Activated CD8-positive, alpha-beta T cell treated with anti-CD3 and anti-CD28 coated beads, Interleukin-2, amount 10 ng/mL, durations not matched to agents 7 days and 5 days (primary cell): ENCODE measurements at places on chromosomes 2 and 18.

- DNase-seq: no peak
Measured at GRCh38 chr2:170512266-170512665, 202.9 kb upstream of the SP5 start.

- no peak for DNase-seq
Measured at GRCh38 chr2:18404708-18405107, 155.7 kb downstream of the RDH14 start.

DNA sequence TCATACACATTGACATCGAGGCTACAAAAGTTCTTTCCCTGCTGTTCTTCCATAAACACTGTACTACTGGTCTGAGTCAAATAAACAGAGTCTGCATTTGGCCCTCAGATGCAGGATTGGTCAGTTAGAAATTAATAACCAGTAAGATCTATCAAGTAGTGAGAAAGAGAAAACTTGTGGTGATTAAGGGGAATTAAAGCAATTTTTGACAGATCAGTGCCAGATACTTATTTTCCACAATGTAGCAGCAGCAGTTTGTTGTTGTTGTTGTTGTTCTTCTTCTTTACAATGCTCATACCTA lies 85.0 kb downstream of the IKZF2 start:
- no peak for DNase-seq

DNA sequence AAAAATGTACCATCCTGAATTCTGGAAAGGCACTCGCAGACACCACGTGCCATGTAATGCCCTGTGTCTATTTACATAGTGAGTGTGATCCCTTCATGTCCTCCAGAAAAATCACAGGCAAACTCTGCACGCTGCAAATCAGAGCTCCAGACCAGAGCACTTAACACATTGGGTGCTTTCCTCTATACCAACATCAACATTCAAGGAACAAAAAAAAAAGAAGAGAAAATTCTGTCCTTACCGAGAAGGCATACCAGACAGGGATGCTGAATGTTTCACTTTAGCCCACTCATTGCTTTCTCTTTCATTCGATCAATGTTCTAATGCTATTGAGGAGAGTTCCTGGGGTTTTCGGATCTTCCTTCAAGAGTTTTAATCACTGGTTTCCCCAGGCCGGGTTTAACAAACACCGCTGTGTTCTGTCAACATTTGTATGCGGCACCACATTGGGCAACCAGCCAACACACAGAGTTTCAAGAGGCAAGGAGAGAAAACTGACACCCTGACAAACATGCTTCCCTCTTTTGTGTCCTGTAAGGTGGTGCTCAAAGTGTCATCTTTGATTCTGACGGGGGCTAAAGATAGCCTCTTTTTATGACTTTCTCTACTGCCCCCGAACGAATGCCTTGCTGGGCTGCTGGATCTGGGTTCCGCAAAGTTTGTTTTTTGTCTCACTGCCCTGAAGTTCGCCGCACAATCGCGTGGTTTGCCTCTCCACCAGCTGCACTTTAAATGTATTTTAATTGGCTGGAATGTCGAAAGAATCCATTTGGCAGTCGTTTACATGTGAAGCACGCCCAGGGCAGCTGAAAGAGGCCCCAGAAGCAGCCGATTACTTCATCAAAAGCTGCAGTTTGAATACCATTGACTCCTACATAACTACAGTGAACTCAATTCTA lies 106.4 kb upstream of the NCKAP5 start:
- no peak for DNase-seq

DNA sequence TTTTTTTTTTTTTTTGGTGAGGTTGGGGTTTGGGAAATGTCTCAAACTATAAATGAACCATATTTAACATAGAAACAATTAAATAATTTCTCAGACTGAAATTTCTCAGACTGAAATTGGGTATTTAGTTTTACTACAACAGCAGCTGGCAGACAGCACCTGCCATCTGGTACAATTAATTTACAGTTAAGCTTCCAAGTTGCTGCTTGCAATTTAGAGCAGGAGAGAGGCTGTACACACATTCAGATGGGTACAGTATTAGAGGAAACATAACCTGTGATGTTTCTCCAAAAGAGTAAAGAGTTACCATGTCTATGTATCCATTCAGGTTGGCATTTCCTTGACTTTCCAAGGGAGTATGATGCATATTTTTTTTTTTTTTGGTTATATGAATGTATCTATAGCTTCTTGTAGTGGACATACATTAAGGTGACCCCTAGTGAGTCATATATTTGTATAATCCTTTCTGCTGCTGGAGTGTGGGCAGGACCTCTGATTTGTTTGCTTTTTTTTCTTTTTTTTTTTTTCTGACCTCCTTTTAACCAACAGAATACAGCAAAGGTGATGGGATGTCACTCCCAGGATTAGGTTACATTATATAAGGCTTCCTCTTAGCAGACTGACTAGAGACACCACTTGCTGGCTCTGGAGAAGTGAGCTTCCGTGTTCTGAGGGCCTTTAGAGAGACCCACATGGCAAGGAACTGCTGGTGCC lies 201.7 kb downstream of the PTH2R start:
- no peak for DNase-seq
